ENCODE measurements at places on chromosomes 6 and 20. TPM values are rescaled to one million over a fixed set of nuclear protein-coding genes. Genes with fewer than 3 reads are reported as not detected.

The IL17A gene
- total RNA-seq = not detected

The FAM50B gene
- 7.8 TPM for total RNA-seq

The UBE2C gene
- total RNA-seq = 425 TPM

The CASS4 gene
- 0.38 TPM for total RNA-seq

The IL22RA2 gene
- not detected for total RNA-seq

The OR12D3 gene
- not detected for total RNA-seq

The EFCAB8 gene
- under 0.01 TPM for total RNA-seq

The FRMD1 gene
- total RNA-seq = not detected

The AIF1 gene
- total RNA-seq = not detected

The TEAD3 gene
- 32.2 TPM for total RNA-seq

The IRF4 gene
- total RNA-seq = 0.25 TPM

The NANP gene
- total RNA-seq = 5.4 TPM

The MTFR2 gene
- total RNA-seq = 6.2 TPM

The EFHC1 gene
- total RNA-seq = 24.6 TPM

The SIRPD gene
- total RNA-seq = not detected

The SLC22A16 gene
- total RNA-seq = not detected

The ADTRP gene
- total RNA-seq = 0.51 TPM

The BMP2 gene
- 26.6 TPM for total RNA-seq

The SALL4 gene
- total RNA-seq = 0.65 TPM

The UNC93A gene
- total RNA-seq = not detected

The ZC2HC1B gene
- not detected for total RNA-seq

The SLC17A9 gene
- 33.6 TPM for total RNA-seq

The PRDM1 gene
- total RNA-seq = 0.38 TPM
